ENCODE measurements at places on chromosomes 4 and X.

DNA sequence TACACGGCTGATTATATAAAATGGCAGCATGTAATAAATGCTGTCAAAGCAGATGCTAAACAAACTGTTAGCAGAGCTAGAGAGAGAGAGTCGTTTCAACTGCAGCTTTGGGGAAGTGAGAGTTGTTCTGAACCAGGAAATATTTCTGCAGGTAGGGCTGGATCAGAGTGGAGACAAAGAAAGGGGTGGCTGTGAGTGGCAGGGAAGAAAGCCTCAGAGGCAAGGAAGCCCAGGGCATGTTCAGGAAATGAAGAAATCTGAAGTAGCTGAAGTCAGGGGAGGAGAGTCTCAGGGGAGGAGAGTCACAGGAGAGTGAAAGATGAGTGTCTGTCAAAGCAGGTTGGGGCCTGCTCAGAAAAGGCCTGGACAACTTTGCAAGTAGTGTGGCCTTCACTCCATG, 48.4 kb upstream of the RPS6KA3 start:
- DNase-seq, result no peak
- no peak overlapping the region for H3K4me3 ChIP-seq
- no peaks in the 10 kb centered on the region for H3K4me1 ChIP-seq
- no peaks in the 10 kb centered on the region for H3K27me3 ChIP-seq
- H3K36me3 ChIP-seq, result no peaks in the 10 kb centered on the region
- H3K27ac ChIP-seq, result no peak overlapping the region

GRCh38 chr4:138035781-138036258, 206.3 kb downstream of the SLC7A11 start:
- DNase-seq, result no peak
- no peaks in the 10 kb centered on the region for H3K36me3 ChIP-seq
- no peaks in the 10 kb centered on the region for H3K4me1 ChIP-seq
- H3K27me3 ChIP-seq, result no peaks in the 10 kb centered on the region
- no peak overlapping the region for H3K4me3 ChIP-seq

GRCh38 chr4:46459308-46459707, 69.4 kb upstream of the GABRA2 start:
- DNase-seq, result no peak
- H3K27me3 ChIP-seq, result no peaks in the 10 kb centered on the region
- H3K36me3 ChIP-seq, result no peaks in the 10 kb centered on the region
- H3K4me1 ChIP-seq, result no peaks in the 10 kb centered on the region
- no peak overlapping the region for H3K27ac ChIP-seq
- H3K4me3 ChIP-seq, result no peak overlapping the region

- no peaks in the 10 kb centered on the region for H3K36me3 ChIP-seq
- no peak for DNase-seq
- no peak overlapping the region for H3K27ac ChIP-seq
- H3K4me3 ChIP-seq, result no peak overlapping the region
- H3K27me3 ChIP-seq, result no peaks in the 10 kb centered on the region
Measured at GRCh38 chrX:134782796-134783195, 124.5 kb upstream of the PLAC1 start.

GRCh38 chr4:175386776-175387507, 425.1 kb downstream of the GPM6A start:
- DNase-seq, result no peak
- H3K27ac ChIP-seq, result no peak overlapping the region
- H3K4me3 ChIP-seq, result no peak overlapping the region

GRCh38 chr4:11471618-11472017, 42.9 kb upstream of the HS3ST1 start:
- H3K36me3 ChIP-seq, result no peaks in the 10 kb centered on the region
- H3K27ac ChIP-seq, result no peak overlapping the region
- no peaks in the 10 kb centered on the region for H3K4me1 ChIP-seq
- no peaks in the 10 kb centered on the region for H3K27me3 ChIP-seq
- no peak for DNase-seq

DNA sequence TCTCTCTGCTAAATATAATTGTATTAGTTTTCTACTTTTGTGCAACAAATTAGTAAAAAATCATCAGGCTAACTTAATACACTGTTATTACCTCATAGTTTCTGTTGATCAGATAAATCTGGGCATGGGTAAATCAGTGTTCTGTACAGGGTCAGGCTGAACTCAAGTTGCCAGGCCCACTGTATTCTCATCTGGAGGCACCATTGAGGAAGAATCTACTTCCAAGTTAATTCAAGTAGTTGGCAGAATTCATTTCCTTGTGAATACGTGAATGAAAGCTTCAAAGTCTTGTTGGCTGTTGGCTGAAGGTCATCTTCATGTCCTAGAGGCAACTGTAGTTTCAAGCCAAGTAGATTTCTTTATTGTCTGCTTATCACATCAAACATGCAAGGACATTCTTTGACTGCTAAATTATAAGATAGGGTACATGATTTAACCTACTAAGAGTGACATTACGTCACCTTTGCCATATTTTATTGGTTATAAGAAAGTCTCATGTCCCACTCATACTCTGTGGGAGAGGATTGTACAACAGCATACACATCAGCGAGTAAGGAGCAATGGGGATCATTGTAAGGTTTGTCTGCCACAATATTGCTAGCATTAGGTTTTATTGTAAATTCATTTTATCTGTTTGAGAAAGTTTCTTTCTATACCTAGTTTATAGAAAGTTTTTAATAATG, 1219.0 kb downstream of the ARAP2 start:
- H3K36me3 ChIP-seq, result no peaks in the 10 kb centered on the region
- no peak overlapping the region for H3K27ac ChIP-seq

All from right atrium auricular region (tissue), 2 donors.